ENCODE measurements at places on chromosomes 2 and 18. TPM values are rescaled to one million over a fixed set of nuclear protein-coding genes. Genes with fewer than 3 reads are reported as not detected.

- no peak for DNase-seq
These were observed 278.0 kb upstream of the DSEL start for GRCh38 chr18:67794521-67794920.

DNA sequence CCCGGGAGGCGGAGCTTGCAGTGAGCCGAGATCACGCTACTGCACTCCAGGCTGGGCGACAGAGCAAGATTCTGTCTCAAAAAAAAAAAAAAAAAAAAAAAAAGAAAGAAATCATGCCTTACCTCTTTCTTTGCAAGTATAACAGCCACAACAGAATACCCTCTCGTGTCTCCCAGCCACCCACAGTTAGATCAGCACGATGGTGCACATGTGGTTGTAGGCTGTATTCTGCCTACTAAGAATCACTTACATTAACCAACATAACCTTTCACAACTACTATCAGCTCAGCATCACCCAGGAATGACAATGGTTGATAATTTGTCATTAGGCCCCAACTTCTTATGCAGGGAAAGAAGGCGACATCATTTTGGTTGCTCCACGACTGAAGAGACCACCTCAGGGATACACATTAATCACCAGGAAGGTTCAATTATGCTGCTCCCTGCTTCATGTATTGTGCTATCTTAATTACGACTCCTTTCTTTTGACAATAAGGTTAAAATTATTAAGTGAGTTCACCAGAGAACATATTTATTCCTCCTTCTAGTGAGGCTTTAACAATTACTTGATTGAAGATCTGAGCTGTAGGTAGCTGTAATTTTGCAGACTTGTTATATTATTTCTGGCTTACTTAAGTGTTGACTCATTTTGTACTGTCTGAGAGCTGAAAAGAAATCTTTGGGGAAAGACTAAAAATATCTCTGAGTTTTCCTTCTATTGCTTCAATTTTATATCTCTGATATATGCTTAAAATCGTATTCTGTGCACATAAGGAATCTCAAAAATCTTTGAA is 120.1 kb downstream of the LRP1B start:
- DNase-seq: no peak

GRCh38 chr2:199973703-199974102 is 18.3 kb downstream of the MAIP1 start:
- DNase-seq: no peak

GRCh38 chr2:240538031-240538780 is 19.6 kb downstream of the ANKMY1 start:
- DNase-seq: no peak

GRCh38 chr2:16978301-16978700 is 312.7 kb upstream of the CYRIA start:
- DNase-seq: no peak

DNA sequence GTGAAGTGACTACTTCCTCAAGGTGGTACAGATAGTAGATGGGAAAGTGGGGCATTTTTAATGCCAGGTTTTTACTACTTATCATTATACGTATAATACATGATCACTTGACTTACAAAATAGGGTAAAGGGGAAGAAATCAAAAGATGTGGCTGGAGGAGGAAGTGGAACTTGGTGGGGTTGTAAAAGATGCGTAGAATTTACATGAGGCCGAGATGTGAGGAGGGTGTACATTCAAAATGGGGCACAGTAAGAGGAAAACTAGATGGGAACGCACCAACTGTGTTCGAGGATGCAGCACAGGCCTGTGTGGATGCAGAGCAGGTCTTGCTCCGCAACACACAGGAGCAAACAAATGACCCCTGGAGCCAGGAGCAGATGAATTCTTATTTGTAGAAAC is 403.3 kb downstream of the TXNL1 start:
- no peak for DNase-seq

The AKAIN1 gene
- not detected for total RNA-seq

The FEV gene
- total RNA-seq: not detected

The G6PC2 gene
- not detected for total RNA-seq
